Brain (organoid and tissue), 16 donors: ENCODE measurements at places on chromosomes 5 and 9.

- DNase-seq, result peak; percentile 96
Observed at GRCh38 chr9:121725008-121725775, 73.8 kb downstream of the DAB2IP start.

DNA sequence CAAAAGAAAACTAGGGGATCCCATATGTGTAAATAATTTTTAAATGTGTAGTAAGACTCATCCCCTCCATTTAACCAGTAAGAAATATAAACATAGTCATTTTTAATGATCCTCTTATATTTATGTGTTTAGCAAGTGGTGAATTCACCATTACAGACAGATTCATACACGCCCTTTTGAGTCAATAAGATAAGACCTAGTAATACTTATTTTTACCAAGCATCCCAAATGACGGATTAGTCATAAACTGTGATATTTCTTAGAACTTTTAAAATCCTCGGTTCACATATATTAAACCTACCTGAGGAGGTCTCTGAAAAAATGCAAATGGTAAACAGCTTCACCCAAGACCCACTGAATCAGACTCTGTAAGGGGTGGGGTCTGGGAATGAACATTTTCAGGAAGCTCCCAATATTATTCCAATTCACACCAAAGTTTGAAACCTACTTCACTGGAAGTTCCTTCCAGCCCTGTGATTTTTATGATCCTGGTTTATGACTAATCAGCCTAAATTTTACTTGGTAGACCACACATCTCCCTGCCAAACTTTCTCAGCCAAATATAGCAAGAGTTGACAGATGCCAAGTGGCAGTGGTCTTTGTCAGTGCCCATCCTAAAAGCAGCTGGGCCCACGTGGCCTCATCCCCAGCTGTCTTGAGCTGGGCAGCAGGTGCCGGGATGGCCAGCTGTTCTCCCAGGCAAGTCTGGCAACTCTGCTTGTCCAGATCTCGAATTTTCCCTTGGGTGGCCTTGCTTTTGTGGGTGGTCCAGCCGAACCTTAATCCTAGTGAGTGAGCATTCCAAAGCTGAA, 559.0 kb upstream of the RGMB start:
- DNase-seq, result no peak

GRCh38 chr9:134693011-134693410, 51.4 kb downstream of the COL5A1 start:
- DNase-seq, result no peak

DNA sequence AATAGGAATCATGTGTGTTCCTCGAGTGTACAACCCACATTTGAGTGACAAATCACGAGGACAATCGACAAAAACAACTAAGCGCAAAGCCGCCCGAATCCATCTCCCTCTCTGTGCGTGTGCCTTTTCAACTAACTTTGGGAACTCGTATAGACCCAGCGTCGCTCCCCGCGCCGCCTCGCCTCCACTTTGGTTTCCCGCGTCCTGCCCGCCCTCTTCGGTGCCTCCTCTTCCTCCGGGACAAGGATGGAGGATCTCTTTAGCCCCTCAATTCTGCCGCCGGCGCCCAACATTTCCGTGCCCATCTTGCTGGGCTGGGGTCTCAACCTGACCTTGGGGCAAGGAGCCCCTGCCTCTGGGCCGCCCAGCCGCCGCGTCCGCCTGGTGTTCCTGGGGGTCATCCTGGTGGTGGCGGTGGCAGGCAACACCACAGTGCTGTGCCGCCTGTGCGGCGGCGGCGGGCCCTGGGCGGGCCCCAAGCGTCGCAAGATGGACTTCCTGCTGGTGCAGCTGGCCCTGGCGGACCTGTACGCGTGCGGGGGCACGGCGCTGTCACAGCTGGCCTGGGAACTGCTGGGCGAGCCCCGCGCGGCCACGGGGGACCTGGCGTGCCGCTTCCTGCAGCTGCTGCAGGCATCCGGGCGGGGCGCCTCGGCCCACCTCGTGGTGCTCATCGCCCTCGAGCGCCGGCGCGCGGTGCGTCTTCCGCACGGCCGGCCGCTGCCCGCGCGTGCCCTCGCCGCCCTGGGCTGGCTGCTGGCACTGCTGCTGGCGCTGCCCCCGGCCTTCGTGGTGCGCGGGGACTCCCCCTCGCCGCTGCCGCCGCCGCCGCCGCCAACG, at the start of gene GPR150:
Gene GPR150, plus strand, starts transcription at position 58 of the 840 bp plus-strand sequence. Its CDS starts 189 bp downstream, at position 247.
- DNase-seq, result peak; percentile 62

DNA sequence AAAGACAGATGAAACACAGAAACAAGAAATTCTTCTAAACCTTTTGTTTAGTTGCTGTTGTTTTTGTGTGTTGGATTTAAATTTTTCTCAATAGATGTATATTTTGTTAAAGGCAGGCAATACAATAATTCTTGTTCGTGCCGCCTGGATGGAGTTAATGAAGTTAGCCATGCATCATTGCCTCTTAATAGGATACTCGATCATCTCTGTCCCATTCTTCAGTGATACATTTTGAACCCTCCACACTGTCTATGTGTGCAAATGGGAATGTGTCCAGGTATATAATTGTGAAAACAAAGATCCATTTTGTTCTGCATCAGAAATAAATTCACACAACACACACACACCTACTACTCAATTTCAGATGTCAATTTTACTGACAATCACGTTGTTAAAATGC, 186.6 kb upstream of the ADAMTS16 start:
- DNase-seq, result no peak

DNA sequence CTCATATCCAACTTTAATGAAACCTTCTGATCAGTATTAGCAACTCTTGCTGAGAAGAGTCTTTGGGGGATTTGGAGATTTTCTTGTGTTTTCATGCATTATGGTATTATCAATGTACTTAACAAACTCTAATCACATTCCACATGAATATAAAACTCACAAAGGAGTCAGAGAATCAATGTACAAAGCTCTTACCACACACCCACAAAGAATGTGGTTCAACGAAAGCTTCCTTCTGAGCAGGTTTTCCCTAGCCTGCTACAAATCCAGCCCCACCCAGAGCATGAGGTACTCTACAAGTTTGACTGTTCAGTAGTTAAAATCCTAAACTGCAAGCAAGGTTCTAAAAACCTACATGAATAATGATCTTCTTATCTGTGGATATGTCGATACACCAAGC, 210.1 kb downstream of the TARS1 start:
- DNase-seq, result no peak

DNA sequence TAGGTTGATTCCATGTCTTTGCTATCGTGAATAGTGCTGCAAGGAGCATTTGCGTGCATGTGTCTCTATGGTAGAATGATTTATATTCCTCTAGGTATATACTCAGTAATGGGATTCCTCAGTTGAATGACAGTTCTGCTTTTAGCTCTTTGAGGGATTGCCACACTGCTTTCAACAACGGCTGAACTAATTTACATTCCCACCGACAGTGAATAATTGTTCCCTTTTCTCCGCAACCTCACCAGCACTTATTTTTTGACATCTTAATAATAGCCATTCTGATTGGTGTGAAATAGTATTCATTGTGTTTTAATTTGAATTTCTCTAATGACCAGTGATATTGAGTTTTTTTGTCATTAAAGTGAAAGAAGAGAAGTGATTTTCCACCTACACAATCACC, 18.5 kb downstream of the IFNA5 start:
- no peak for DNase-seq

GRCh38 chr5:173765029-173765644, 123.0 kb upstream of the CPEB4 start:
- DNase-seq, result no peak

DNA sequence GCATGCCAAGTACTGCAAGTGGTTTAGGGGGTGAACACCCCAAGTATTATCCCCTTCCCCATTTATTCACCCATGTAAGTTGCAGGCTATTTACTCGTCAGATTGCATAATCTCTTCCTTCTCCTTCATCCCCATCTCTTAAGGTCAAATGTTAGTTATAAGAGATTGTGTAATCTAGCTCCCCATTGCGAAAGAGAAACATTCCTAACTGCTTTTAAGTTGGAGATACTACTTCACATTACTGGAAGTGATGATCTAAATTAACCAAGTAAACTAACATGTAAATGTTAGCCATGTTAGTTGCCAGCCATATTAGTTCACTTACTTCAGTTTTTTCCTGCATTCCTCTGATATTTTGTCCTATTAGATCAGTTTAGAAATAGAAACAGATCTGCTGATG, 262.3 kb downstream of the TAF11L14 start:
- DNase-seq, result no peak

DNA sequence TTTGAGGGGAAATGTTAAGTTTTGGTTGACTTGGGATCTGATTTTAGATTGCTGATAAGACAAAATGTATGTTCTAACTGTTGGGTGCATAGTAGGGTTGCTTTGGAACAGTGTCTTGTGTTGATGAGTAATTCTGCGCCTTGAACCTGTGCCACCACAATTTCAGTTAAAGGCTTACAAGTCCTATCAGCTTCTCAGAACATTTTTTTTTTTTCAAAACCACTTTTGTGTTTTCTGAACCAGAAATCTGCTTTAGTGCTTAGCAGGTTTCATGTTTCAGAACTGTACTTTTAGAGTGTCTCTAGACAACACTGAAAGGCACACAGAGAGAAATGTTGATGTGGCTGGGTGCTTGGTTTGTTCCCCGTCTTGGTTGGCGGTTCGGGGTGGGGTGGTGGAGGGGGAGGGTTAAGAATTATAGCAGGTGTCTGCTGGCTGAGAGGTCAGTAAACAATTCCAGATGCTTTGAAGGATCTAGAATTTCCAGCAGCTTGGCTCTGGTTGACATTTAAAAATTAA, 84.6 kb downstream of the ANKRD55 start:
- DNase-seq, result no peak

- no peak for DNase-seq
Observed at GRCh38 chr5:130400091-130400490, 495.8 kb downstream of the CHSY3 start.

DNA sequence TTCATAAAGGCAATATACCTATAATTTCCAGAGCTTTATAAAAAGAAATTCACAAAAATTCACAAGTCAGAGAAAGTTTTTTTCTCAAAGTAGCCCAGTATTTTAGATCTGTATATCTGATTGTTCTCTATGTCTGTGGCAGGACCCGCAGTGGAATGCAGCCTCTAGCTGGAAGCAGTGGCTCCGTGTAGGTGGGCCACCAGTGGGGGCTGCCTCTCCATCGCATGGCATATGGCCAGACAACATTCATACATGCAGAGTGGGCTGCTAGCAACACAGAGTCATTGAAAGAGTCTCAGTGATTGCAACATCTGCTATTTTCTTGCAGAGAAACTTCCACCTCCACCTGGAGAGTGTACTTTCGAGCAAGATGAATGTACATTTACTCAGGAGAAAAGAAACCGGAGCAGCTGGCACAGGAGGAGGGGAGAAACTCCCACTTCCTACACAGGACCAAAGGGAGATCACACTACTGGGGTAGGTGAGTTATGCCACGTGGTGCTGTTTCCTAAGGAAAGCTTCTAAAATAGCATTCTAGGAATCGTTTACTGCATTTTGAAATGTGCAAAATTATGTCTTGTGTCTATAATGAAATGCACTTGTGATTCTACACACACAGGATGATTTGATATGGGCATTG, 88.5 kb upstream of the SMC5 start:
- DNase-seq, result peak; percentile 30

- no peak for DNase-seq
Observed at GRCh38 chr5:173187054-173187743, 42.9 kb downstream of the BNIP1 start.

- DNase-seq, result no peak
Observed at GRCh38 chr5:73862796-73863195, 236.8 kb downstream of the ARHGEF28 start.

DNA sequence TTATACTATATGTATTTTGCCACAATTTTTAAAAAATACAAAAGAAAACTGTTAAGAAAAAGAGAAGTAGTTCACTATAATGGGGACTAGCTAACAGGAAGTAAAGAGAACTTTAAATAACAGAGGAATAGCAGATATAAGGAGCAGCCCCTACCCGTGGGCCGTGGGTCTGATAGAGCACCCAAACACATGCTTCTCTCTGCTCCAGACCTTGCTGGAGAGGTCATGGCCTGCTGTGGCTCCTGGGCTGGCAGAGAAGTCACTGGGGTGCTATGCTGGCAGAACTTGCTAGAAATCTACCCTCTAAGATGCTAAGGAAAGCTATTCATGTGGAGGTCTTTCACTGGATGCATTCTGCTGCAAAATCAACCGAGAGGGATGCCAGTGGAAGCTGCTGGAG, 10.0 kb upstream of the TNFAIP8 start:
- no peak for DNase-seq

- DNase-seq, result peak; percentile 71
Observed at GRCh38 chr5:102341681-102342288, 45.7 kb upstream of the SLCO4C1 start.

GRCh38 chr5:96875791-96876291, 459 bp upstream of the ERAP2 start:
- DNase-seq, result no peak

DNA sequence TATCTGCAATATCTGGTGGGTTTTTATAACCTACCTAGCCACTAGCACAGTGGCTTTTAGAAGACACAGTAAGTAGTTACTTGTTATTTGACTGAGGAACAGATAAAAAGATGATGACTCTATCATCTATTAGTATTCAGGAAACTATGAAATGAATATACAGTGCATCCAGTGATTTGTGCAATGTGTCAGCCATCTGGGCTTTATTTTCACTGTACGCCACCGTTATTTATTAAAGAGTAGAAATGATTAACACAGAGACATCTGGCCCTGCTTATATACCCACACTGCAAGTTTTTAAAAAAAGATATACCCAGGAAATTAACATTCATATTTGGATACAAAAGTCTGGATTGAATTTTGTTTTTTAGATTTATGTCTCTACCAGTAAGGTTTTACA, 408.4 kb downstream of the PDE4D start:
- DNase-seq, result peak; percentile 66

GRCh38 chr5:112279082-112279481, 140.0 kb downstream of the EPB41L4A start:
- DNase-seq, result no peak

DNA sequence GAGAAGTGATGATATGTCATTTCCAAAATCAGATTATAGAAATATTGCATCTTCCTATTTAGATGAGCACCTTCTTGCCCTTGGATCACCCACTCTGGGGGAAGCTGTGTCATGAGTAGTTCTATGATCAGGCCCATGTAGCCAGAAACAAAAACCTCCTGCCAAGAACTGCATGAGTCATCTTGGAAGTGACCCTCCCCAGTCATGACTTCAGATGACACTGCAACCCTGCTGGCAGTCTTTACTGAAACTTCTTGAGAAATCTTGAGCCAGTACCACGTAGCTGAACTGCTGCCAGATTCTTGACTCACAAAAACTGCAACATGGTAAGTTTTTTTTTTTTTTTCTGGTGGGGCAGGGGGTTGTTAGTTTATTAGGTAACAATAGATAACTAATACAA, 439.6 kb upstream of the PTGER4 start:
- DNase-seq, result no peak

- DNase-seq, result no peak
Observed at GRCh38 chr5:38667499-38667776, 111.0 kb upstream of the LIFR start.

GRCh38 chr9:128909859-128910258, 10.9 kb upstream of the PHYHD1 start:
- DNase-seq, result no peak

- peak; percentile 18 for DNase-seq
Observed at GRCh38 chr5:15008476-15008875, 136.9 kb upstream of the ANKH start.

GRCh38 chr5:137492331-137492730, 6.8 kb downstream of the SPOCK1 start:
- DNase-seq, result no peak
